ENCODE measurements at places on chromosomes 5 and 9. TPM values are rescaled to one million over a fixed set of nuclear protein-coding genes. Genes with fewer than 3 reads are reported as not detected.

DNA sequence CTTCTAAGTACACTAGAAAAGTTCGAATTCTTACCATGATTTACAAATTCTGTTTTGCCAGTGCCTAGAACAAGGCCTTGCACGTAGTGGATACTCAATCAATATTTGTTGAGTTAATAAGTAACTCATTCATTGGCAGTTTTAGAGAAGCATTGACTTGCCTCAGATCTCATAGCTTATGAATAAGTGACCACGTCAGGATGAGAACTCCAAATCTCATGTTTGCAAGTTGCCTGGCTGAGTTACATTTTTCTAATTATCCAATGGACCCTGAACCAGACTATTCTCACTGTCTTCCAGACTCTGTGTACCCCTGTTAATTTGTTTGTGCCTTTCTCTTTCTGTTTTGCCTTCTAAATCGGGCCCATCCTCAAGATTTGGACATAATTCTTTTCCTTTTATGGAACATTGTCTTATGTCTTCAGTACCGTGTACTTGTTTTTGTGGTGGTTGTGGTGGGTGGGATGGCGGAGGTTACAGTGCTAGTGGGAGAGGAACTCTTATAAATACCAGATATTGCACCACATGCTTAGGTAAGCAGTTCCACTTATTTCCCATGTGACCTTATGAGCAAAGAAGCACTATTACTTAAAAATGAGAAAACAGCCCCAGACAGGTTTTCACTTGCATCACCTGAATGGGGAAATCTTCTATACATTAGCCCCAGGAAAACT is 96.3 kb downstream of the UNC13B start:
- no peak for DNase-seq

DNA sequence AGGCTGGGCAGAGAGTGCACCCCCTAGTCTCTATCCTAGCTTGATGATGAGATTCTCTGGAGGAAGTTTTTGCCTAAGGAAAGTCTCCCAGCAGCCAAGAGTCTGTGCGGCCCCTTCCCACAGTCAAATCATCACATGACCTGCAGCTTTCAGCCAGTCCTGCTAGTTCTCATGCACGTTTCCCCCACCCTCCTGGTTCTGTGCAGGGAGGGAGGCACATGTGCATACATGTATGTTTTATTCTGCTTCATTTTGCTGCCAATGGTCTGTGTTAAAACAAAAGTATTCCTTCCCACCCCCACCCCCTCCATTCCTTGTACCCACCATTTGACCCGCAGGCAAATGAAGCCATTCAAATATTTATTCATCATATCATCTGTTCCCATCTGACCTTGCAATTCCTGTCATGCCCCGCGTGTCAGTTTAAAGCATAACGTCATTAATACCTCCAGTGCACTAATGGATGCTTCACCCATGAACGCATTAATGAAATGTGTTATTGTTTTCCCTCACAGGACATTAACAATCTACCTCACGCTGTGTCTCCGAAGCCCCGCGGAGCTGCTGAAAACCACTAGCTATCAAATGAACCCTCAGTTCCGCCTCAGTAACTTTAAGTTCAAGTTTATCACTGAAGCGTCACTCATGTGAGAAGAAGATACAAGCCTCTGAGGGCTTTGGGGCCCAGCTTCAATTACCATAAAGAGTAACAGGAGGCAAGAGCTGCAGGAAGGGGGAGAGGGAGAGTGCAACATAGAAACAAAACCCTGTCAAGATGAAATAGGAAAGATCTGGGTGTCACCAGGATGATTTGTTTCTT is 139.6 kb downstream of the RASEF start:
- no peak for DNase-seq

- no peak for DNase-seq
These were observed 414.7 kb downstream of the KDM4C start for GRCh38 chr9:7172154-7173115.

- DNase-seq: no peak
These were observed 213.3 kb downstream of the TENT4A start for GRCh38 chr5:6926491-6927038.

DNA sequence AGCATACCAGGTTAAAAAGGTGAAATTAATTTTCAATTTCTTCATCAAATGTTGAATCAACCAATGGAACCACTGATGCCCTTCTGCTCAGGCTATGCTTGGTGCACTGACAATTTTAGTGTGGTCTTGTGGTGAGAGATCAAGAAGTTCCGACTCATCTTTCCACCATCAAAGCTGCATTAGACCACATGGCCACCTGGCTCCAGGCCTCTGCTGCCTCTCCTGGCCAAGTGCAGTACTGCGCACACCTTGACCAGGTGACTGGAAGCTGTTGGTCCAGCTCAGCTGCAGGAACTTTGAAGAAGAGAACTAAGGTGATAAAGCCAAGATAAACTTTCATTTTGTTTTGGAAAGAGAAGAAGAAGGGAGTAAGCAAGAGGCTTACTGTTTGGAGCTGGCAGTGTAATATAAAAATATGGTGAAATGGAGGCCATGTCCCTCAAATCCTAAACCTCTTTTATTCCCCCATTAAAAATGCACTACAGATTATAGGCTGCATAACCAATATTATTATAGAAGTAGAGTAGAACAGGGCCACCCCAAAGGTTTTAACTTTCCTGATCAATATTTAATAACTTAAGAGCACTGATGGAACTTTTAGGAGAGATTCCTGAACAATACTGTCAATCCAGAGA is 315.5 kb upstream of the C9orf72 start:
- DNase-seq: no peak

GRCh38 chr5:157568720-157569119 is 6.9 kb downstream of the ADAM19 start:
- DNase-seq: peak; percentile 73

FRMD3 gene
- total RNA-seq: 15.7 TPM

- DNase-seq: no peak
These were observed 4.4 kb upstream of the DIAPH1 start for GRCh38 chr5:141623186-141623585.

HTR4 gene
- 10.3 TPM for total RNA-seq

DNA sequence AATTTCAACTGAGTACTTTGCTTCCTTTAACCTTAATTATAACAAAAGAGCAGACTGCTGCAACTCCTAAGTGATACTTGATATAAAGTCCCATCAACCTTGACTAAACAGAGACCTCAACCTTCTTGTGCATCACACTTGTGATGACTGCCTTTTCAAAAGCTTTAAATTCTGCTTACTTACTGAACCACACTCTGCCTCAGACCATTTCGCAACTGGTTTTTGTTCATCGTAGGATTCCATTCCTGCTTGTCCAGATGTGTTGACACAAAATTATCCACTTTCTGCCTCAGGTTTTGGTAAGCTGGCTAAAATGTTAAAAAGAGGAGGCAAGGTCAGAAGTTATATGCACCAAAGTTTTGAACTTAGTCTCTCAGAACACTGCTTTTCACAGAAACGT is 3.5 kb downstream of the BOD1 start:
- DNase-seq: no peak

AOPEP gene
- 64.1 TPM for total RNA-seq

- no peak for DNase-seq
These were observed 139.7 kb upstream of the PLCXD3 start for GRCh38 chr5:41650131-41650530.

DNA sequence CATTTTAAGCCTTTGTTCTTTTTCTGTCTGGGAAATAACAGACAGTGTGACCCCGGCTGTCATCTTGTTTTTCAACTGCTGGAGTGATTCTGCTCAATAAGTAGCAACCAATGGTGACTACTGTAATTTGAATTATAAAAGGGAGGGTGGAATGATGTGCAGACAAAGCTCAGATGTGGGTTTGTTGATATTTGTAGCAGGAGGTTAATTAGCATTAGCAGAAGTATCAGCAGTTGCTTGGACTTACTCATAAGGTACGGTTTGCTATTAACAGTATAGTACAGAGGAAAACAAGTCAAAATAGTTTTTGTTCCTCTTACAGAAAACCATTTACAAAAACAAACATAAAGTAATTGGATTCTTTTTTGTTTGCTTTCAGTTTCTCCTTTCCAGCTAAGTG is 140.4 kb downstream of the TUSC1 start:
- no peak for DNase-seq

C7 gene
- total RNA-seq: 6.4 TPM

SHOC1 gene
- not detected for total RNA-seq

ADAMTS6 gene
- 3.2 TPM for total RNA-seq

LCN9 gene
- total RNA-seq: not detected

GRCh38 chr5:178561746-178562264 is 28.4 kb downstream of the COL23A1 start:
- DNase-seq: no peak

CDH12 gene
- 20.9 TPM for total RNA-seq

ANKRD34B gene
- total RNA-seq: 0.39 TPM

- DNase-seq: no peak
These were observed 131.8 kb downstream of the GNAQ start for GRCh38 chr9:77899679-77900354.

Data from dorsolateral prefrontal cortex (tissue), 122 donors.